Activated T-cell treated with anti-CD3 and anti-CD28 coated beads, Interleukin-2, amount 50 U/mL, for 48 hours (primary cell): ENCODE measurements at places on chromosomes 11 and 22.
A peak's percentile ranks its signal among the peaks of the same experiment; 100 is the strongest.

GRCh38 chr22:21443057-21443734 lies 24.0 kb upstream of the TMEM191C start:
- DNase-seq = peak; percentile 11

- DNase-seq = peak; percentile 55
Measured at GRCh38 chr22:32202539-32203180, 2.2 kb downstream of the RFPL2 start.

GRCh38 chr11:33324302-33324985 lies 67.3 kb downstream of the HIPK3 start:
- DNase-seq = no peak

DNA sequence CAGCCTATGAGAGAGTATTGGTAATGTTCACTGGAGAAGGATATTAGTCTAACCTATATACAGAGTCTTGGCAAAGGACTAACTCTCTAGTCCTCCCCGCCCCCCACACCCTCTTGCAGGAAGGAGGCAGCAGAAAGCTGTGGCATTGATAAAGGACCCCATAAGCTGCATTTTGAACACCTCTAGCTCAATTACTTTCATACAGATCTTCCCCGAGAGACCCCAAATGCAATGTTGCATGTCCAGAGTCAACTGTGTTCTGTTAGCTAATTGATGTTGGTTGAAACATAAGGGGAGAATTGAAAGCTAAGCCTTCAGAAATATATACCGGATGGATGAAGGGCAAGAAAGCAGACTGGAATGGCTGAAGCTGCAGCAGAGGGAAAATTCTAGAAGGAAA lies 2.8 kb downstream of the MAP6 start:
- DNase-seq = no peak

DNA sequence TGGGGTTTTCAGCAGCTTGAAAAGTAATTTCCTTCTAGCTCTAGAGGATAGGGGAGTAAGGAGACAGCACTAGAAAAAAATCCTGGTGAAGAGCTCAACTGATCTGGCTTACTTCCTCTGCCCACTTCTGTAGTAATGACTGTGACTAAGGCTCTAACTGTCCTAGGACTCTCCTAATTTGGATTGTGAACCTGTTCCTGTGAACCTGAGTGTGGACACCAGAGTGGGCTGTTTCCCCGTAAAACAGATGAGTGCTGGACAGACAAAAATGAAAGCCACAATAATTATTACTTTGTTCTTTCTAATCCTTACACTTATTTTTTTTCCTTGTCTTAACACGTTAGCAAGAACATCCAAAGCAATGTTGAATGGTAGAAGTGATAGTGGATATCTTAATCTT lies 154.1 kb downstream of the AASDHPPT start:
- no peak for DNase-seq

GRCh38 chr11:16012125-16012751 lies 344.1 kb downstream of the SOX6 start:
- DNase-seq = no peak

- no peak for DNase-seq
Measured at GRCh38 chr11:82523141-82523540, 210.5 kb downstream of the FAM181B start.

DNA sequence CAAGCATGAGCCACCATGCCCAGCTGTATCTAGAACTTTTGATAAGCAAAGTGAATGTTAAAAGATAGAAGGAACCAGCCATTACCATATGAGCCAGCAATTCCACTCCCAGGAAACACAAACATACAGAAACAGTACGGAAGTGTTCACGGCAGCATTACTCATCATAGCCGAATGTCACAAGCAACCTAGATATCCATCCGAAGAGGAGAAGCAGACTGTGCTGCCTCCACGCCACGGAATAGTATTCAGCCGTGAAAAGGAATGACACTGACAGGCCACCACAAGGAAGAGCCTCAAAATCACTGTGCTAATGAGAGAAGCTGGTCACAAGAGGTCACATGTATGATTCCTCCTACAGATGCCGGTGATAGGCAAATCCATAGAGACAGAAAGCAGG lies 17.6 kb upstream of the MGAT3 start:
- no peak for DNase-seq

DNA sequence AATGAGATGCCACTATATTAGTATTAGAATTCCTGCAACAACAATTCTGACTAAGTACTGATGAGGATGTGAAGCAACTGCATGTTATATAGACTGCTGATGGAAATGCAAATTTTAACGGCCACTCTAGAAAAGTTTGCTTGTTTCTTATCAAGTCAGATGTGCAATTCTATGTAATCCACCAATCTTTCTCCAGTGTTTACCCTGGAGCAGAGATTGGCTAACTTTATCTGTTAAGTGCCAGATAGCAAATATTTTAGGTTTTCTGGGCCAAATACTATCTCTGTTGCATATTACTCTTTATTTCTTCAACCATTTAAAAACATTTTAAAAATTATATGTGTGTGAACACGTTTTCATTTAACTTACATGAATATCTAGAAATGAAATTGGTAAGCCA lies 586.9 kb downstream of the FAM181B start:
- DNase-seq = no peak

DNA sequence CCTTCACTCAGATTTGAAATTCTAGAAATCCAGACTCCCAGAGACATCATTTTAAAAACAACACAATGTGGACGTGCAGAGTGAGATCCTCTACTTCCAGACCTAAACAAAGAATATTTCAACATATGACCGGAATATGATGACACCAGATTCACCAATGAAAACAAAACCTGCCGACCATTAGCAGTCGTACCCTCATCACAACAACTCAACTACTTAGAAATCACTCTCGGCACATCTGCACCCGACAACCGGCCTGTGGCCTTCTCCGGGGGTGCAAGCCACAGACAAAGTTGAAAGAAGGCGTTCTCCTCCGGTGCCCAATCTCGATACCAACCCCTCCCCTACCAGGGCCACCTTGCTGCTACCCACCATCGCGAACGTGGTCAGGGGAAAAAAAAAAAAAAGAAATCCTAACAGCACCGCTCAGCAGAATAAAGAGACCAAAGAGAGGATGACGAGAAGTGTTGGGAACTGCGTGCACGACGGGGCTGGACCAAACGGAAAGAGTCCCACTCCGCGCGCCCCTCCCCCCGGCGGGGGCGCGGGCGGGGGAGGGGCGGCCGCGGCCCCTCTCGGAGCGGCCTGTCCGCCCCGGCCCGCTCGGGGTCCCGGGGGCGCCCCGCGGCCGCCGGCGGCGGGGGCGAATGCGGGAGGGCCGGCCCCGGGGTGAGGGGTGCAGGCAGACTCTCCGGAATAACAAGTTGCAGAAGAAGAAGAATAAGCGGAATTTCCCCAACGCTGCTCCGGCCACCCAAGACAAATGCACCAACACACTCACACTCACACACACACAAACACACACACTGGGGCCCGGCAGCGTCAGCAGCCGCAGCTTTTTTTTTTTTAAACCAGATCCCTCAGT lies 1.7 kb downstream of the PHF21A start:
- DNase-seq = peak; percentile 67

DNA sequence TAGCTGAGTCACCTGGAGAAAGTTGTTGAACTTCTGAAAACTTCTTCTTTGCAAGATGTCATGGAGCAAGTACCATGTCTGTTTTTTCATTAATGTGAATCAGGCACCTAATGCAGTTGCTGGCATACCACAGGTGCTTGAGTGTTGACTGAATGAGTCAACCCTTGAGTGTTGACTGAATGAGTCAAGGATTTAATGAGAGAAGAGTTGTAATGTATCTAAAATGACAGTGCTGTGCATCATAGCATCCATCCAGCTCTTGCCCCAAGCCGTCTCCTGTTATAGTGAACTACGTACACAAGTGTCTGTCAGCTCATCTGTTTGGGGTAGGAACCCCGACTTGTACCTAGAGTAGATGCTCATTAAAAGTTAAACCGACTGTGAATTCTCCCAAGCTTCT lies 93.1 kb downstream of the CWC15 start:
- no peak for DNase-seq

- DNase-seq = no peak
Measured at GRCh38 chr11:94046796-94047195, 25.6 kb downstream of the HEPHL1 start.

DNA sequence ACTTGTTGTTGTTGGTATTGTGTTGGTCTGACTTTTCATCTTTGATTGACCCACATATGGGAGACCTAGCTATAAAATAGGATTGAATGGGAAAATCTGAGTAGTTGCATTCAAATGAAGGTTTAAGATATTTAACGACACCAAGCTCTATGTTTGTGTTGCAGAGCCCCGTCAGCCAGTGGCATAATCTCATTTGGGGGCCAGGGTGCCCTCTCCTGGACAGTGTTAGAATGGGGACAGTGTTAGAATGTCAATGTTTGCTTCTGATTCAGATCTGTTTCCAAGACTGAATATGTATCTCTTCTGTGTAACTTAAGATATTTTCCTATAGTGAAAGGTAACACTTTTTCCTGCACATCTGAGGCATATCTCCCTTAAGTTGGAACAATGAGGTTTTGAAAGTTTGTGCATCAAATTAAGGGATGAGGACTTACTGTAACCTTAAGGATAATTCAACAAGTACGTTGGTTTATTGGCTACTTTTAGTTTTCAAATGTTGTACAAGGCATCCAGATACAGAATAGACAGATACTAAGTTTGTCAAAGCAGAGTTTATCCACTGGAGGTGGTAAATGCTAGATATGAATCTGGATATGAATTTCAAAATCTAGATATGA lies 5.3 kb upstream of the OR52M1 start:
- DNase-seq = peak; percentile 69

GRCh38 chr11:41795004-41795403 lies 335.6 kb upstream of the LRRC4C start:
- DNase-seq = no peak

DNA sequence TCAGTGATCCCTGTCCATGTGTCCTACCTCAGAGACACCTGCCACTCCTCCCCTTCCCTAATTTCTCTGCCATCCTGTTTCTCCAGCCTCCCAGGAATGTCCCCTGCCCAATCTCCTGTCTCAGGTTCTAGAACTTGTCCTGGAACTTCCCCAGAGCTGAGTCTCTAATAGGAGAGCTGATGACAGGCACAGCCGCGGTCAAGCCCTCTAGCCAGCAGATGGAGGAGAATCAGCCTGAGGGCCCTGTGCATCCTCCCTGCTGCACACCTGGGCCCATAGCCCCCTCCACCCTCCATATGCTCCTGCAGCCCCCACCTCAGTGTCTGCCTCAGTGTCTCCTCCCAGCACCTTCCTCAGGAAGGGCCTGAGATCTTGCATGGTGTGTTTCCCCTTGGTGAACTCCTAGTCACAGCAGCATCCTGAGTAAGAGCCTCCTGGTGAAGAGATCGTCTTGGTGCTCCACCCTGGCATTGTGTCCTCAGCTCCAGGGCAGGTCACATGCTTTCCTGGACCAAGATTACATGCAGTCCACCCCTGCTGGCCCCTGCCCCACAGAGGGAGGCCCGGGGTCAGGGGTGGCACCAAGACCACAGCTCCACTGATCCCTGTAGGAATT lies 43.9 kb upstream of the VPREB1 start:
- no peak for DNase-seq

- no peak for DNase-seq
Measured at GRCh38 chr11:27392278-27393114, 29.5 kb upstream of the CCDC34 start.

DNA sequence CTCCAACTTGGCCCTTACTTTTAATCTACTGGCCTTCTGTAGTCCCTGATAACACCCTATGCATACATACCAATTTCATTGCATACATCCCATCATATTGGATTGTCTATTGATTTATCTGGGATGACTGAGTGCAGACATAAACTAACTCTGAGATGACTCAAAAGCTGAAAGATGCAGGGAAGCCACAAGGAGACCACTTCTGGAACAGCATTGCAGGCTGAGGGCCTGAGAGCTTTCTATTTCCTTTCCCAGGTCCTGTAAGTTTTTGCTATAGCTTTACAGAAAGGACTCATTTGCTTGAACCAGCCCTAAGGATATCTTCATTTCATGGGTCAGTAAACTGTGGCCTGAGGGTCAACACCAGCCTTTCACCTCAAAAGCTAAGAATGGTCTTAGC lies 15.1 kb upstream of the SPON1 start:
- DNase-seq = no peak

DNA sequence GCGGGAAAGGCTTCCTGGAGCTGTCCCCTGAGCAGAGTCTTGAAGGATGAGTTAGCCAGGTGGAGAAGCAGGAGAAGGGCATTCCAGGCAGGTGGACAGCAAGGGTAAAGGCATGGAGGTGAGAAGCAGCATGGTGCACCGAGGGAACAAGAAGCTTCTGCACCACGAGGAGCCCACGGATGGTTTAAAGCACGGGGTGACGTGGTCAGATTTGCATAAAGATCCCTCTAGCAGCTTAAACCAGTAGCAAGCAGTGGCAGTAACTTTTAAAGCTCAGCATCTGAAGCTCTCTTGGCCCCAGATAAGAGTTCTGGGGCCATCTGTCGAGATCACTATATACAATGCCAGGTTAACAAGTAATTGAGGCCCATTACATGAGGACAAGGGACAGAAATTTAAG lies 36.8 kb downstream of the SERPINH1 start:
- no peak for DNase-seq

GRCh38 chr11:35800970-35801953 lies 138.7 kb downstream of the TRIM44 start:
- no peak for DNase-seq

- no peak for DNase-seq
Measured at GRCh38 chr11:47723041-47723440, 7.9 kb upstream of the AGBL2 start.

GRCh38 chr11:110818032-110818687 lies 105.9 kb upstream of the ARHGAP20 start:
- DNase-seq = peak; percentile 48

- no peak for DNase-seq
Measured at GRCh38 chr11:59705294-59705693, 8.4 kb downstream of the OR10V1 start.

GRCh38 chr11:94224078-94224477 lies 80.3 kb upstream of the IZUMO1R start:
- no peak for DNase-seq

DNA sequence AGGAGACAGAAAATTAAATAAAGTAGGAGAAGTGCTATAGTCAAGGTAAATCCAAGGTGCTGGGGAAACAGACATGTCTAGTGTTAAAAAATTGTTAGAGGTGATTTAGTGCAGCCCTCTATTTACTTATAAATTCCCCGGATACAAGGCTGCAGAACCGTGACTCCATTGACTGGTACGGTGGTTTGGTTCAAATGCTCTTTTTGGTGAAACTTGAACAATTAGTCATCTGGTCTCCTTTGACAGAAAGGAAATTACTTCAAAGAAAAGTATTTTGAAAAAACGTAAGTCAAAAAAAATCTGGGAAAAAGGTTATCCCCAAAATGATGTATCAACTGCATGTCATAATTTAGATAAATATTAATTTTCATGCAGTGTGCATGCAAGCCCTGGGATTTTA lies 399.2 kb downstream of the CNTN5 start:
- DNase-seq = no peak
